ENCODE measurements at places on chromosomes 2 and 18. TPM values are rescaled to one million over a fixed set of nuclear protein-coding genes. Genes with fewer than 3 reads are reported as not detected.

The NEU4 gene
- 8.6 TPM for total RNA-seq

The PLGLB1 gene
- 4.3 TPM for total RNA-seq

The NEU2 gene
- not detected for total RNA-seq

The DNAJC5G gene
- total RNA-seq, result not detected

The RTP5 gene
- not detected for total RNA-seq

The DSC2 gene
- 0.56 TPM for total RNA-seq

The UGT1A4 gene
- 0.51 TPM for total RNA-seq

DNA sequence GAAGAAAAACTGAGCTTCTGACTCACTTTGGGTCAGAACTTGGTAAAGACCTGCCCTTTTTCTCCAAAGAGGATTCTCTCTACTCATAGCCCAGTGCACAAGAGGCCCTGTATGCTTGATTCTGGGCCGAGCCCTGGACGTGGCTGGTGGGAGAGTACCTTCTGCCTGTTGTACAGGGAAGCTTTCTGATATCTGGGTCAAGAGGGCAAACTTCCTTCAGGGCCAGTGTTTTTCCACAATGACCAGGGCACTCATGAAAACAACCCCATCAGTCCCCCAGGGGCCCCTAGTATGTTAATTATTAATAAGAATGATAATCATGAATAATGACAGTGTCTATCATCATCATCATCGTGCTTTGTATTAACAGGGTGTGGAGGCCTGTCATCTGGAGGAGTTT, 90.0 kb downstream of the TGFA start:
- H3K27me3 ChIP-seq, result no peaks in the 10 kb centered on the region
- no peaks in the 10 kb centered on the region for H3K36me3 ChIP-seq
- no peaks in the 10 kb centered on the region for H3K4me1 ChIP-seq
- no peak overlapping the region for H3K4me3 ChIP-seq
- no peak overlapping the region for H3K27ac ChIP-seq

- no peak for DNase-seq
- no peak overlapping the region for H3K27ac ChIP-seq
- H3K4me3 ChIP-seq, result no peak overlapping the region
- no peaks in the 10 kb centered on the region for H3K36me3 ChIP-seq
- H3K27me3 ChIP-seq, result no peaks in the 10 kb centered on the region
Observed at GRCh38 chr2:113996671-113997594, 107.0 kb downstream of the ACTR3 start.

GRCh38 chr2:191171708-191172355, 21.0 kb upstream of the STAT4 start:
- H3K4me3 ChIP-seq, result no peak overlapping the region
- H3K36me3 ChIP-seq, result no peaks in the 10 kb centered on the region
- no peak overlapping the region for H3K27ac ChIP-seq
- H3K4me1 ChIP-seq, result peaks cover 8% of the 10 kb centered on the region
- DNase-seq, result no peak

GRCh38 chr2:31980674-31981356, 30.0 kb downstream of the MEMO1 start:
- no peak for DNase-seq
- H3K27ac ChIP-seq, result peak overlapping the region; percentile 44
- no peak overlapping the region for H3K4me3 ChIP-seq
- no peaks in the 10 kb centered on the region for H3K27me3 ChIP-seq
- peaks cover 42% of the 10 kb centered on the region for H3K4me1 ChIP-seq
- no peaks in the 10 kb centered on the region for H3K36me3 ChIP-seq

DNA sequence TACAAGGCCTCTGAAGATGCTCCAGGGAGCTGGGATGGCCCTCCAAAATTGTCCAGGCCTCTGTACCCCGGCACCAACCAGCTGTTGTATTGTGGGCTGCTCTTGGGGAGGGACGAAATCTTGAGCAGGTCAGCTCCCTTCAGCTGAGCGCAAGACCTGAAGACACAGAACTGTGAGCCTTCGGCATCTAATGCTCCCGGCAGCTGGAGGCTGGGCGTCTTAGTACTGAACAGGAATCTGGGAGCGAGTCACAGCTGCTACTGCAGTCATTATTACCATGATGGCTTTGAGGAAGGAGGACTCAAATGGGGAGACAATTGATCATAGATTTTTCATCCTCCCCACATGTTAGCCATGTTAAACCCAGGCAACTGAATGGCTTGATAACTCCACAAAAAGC, 83.0 kb upstream of the LTBP1 start:
- no peaks in the 10 kb centered on the region for H3K36me3 ChIP-seq
- no peaks in the 10 kb centered on the region for H3K4me1 ChIP-seq
- no peaks in the 10 kb centered on the region for H3K27me3 ChIP-seq
- H3K4me3 ChIP-seq, result no peak overlapping the region
- no peak overlapping the region for H3K27ac ChIP-seq
- no peak for DNase-seq

DNA sequence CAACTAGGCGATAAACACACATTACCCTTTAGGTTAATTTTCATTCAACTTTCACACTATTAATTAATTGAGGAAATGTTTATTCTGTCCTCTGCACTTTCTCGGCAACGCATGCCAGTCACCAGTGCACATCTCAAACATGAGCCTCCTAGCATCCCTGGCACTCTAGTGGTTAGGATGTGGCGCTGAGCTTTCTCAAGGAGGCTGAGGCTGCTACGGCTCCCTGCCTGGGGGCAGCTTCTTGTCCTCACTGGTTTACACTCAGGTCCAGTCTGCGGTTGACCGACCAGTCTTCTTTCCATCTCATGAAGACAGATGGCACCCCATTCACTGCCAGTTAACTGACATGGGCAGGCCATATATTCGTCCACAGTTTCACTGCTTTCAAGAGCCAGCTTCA, 463.4 kb downstream of the EIPR1 start:
- no peak overlapping the region for H3K27ac ChIP-seq
- H3K27me3 ChIP-seq, result no peaks in the 10 kb centered on the region
- H3K4me3 ChIP-seq, result no peak overlapping the region
- DNase-seq, result no peak

DNA sequence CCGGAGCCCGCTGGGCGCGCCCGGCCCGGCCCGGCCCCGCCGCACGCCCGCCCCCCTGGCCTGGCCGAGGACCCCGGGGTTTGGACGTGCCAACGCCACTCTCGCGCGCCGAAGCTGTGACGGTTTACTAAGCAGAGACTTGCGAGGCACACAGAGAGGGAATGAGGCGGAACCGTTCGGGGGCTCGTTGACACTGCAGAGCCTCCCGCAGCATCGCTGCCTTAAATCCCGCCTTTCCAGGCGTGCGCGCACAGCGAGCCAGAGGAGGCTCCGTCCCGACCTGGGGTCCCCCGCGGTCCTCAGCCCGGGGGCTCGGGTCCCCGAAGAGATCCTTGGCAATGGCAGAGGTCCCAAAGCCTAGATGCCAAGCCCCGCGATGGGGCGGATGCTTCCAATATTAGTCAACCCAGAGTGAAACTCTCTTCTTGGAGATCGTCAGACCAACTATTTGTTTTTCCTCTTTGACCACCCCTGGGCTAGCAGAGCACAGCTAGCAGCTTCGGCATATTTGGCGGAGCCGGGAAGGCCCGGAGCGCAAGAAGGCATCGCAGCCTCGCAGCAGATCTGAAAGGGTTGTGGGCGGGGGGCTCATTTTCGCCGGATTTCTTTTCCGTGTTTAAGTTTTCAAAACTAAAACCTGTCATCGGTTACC, at the start of gene ZNF385B:
Gene ZNF385B, minus strand, starts transcription at position 197 of the 652 bp plus-strand sequence.
- H3K4me1 ChIP-seq, result peaks cover 9% of the 10 kb centered on the region
- peak within 1 kb of the TSS; percentile 58 for H3K4me3 ChIP-seq
- H3K27me3 ChIP-seq, result no peaks in the 10 kb centered on the region
- DNase-seq, result no peak
- H3K27ac ChIP-seq, result peak within 1 kb of the TSS; percentile 50
- H3K36me3 ChIP-seq, result no peaks in the 10 kb centered on the region

- peak; percentile 42 for DNase-seq
- no peak overlapping the region for H3K27ac ChIP-seq
- no peaks in the 10 kb centered on the region for H3K36me3 ChIP-seq
- no peaks in the 10 kb centered on the region for H3K27me3 ChIP-seq
- H3K4me1 ChIP-seq, result peaks cover 29% of the 10 kb centered on the region
Observed at GRCh38 chr2:102841107-102841840, 79.4 kb downstream of the TMEM182 start.

DNA sequence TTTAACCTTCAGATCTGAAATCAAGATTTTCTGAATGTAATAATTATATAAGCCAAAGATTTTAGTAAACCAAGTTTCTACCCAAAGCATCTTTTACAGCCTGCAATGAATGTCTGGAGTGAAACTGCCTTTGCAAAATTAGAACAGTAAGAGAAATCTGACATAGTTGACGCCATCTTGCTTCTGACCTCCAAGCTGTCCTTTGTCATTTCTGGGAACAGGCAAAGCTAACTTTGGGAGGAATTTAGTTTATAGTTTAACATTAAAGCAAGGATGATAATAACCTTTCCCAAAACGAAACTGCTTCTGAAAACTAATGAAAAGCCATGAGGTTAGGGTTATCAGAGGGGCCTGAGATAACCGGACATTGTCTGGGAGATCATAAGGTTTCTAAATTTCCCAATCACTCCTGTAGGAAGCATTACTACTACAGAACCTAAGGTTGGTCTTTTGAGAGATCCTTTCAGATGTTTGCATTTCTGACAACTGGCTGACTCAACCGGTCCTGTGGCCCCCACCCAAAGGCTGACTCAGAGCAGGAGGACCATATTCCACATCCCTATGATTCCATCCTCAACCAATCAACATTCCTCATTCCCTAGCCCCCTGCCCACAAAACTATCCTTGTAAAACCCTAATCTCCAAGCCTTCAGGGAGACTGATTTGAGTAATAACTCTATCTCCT, 124.5 kb downstream of the TMEM131 start:
- H3K4me3 ChIP-seq, result no peak overlapping the region
- no peak for DNase-seq
- peaks cover 70% of the 10 kb centered on the region for H3K4me1 ChIP-seq
- peak overlapping the region; percentile 95 for H3K27ac ChIP-seq
- no peaks in the 10 kb centered on the region for H3K27me3 ChIP-seq
- no peaks in the 10 kb centered on the region for H3K36me3 ChIP-seq

DNA sequence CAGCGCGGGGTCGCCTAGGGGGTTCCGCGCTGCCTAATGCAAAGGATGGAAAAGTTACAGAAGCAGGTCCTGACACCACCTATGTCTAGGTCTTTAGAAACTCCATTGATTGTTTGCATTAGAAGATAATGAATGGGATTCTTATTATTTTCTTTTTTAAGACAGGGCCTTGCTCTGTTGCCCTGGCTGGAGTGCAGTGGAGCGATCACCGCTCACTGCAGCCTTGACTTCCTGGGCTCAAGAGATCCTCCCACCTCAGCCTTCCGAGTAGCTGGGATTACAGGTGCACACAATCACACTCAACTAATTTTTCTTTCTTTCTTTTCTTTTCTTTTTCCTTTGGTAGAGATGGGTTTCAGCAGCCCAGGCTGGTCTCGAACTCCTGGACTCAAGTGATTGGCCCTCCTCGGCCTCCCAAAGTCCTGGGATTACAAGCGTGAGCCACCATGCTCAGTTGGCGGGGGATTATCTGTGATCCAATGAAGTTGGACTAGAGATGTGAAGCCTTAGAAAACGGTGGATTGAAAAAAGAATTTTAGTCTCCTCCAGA, 761 bp upstream of the IDH1 start:
- peaks cover 19% of the 10 kb centered on the region for H3K4me1 ChIP-seq
- H3K27ac ChIP-seq, result peak overlapping the region; percentile 85
- DNase-seq, result no peak
- peaks cover 16% of the 10 kb centered on the region for H3K36me3 ChIP-seq
- peak overlapping the region; percentile 75 for H3K4me3 ChIP-seq

GRCh38 chr2:36672199-36672598, 24.3 kb upstream of the VIT start:
- H3K27me3 ChIP-seq, result no peaks in the 10 kb centered on the region
- no peaks in the 10 kb centered on the region for H3K4me1 ChIP-seq
- no peak for DNase-seq
- no peak overlapping the region for H3K27ac ChIP-seq

DNA sequence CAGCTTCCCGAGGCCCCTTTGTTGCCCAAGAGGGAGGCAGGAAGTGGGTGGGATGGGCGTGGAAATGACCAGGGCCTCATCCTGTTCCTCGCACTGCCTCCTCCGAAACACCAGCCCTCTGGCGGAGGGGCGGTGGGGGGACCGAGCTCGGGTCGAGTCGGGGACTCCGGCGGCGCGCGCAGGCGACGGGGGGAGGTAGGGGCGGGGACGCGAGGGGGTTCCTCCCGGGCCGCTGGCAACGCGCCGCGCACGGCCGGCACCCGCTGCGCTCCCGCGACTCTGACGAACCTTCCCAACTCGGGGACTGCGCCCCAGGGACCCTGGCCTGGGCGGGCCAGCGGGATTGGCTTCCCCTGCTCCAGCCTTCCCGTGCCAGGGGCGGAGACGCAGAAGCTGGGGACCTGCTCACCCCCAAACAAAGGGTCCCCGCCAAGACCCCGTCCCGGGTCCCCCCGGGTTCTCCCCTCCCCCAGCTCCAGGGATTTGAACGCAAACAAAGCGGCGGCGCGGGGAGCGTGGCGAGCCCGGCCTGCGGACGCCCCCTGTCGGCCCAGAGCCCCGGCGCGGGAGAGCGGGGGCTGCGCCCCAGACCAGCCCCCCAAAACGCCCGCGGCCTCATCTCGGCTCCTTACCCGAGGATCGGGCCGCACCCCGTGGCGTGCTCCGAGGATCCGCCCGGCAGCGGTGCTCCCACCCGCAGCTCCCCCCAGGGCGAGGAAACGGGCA, 1.2 kb downstream of the SEMA4C start:
- H3K27ac ChIP-seq, result peak overlapping the region; percentile 86
- no peaks in the 10 kb centered on the region for H3K27me3 ChIP-seq
- peaks cover 18% of the 10 kb centered on the region for H3K36me3 ChIP-seq
- H3K4me1 ChIP-seq, result peaks cover 29% of the 10 kb centered on the region
- DNase-seq, result peak; percentile 75
- peak overlapping the region; percentile 86 for H3K4me3 ChIP-seq

- H3K27ac ChIP-seq, result peak overlapping the region; percentile 57
- no peak overlapping the region for H3K4me3 ChIP-seq
- H3K27me3 ChIP-seq, result no peaks in the 10 kb centered on the region
- DNase-seq, result peak; percentile 62
Observed at GRCh38 chr2:120486946-120487345, 141.0 kb downstream of the INHBB start.

- no peaks in the 10 kb centered on the region for H3K27me3 ChIP-seq
- H3K36me3 ChIP-seq, result no peaks in the 10 kb centered on the region
- no peak overlapping the region for H3K4me3 ChIP-seq
- H3K4me1 ChIP-seq, result peaks cover 3% of the 10 kb centered on the region
- DNase-seq, result peak; percentile 33
Observed at GRCh38 chr2:9703085-9703678, 72.4 kb upstream of the YWHAQ start.
